ENCODE measurements at places on chromosomes 4 and X. TPM values are rescaled to one million over a fixed set of nuclear protein-coding genes. Genes with fewer than 3 reads are reported as not detected.

- H3K27me3 ChIP-seq: peaks cover 45% of the 10 kb centered on the region
- peak; percentile 9 for DNase-seq
- H3K27ac ChIP-seq: no peak within 1 kb of the TSS
- peaks cover 23% of the 10 kb centered on the region for H3K4me1 ChIP-seq
Observed at GRCh38 chr4:113979148-113979904, at the start of gene ARSJ. Gene ARSJ (minus strand): TSS chr4:113979647. CDS start chr4:113978834, 813 bp downstream.

DNA sequence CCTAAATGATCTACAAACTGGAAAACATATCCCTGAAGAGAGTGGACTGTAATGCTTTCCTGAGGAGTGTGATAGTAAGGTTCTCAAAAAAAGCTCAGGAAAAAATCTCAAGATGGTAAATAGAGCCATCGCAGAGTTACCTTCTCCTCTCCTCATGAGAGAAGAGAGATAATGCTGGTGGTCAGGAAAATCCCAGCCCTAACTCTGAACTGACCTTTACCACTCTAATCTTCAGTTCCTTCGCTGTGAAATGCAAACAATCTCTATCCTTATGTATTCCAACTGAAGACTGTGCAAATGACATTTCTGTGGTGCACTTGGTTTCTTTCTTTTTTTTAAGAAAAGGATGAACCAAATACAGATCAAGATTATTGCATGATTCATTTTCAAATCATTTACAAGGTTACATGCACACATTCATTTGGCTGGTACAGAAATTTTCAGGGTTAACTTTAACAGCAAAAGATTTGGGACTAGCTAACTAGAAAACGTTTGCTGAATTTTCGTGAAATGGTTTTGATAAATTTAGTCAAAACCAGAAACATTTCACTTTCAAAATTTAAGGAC lies 8.3 kb downstream of the PPM1K start:
- peaks cover 27% of the 10 kb centered on the region for H3K4me1 ChIP-seq
- peaks cover 60% of the 10 kb centered on the region for H3K36me3 ChIP-seq
- H3K27me3 ChIP-seq: no peaks in the 10 kb centered on the region

- DNase-seq: no peak
- H3K4me3 ChIP-seq: peak overlapping the region; percentile 19
- no peaks in the 10 kb centered on the region for H3K36me3 ChIP-seq
- H3K27ac ChIP-seq: no peak overlapping the region
Observed at GRCh38 chr4:7650606-7651385, 216.1 kb upstream of the PSAPL1 start.

The C4orf36 gene
- polyA plus RNA-seq: not detected

The CFAP99 gene
- 0.05 TPM for polyA plus RNA-seq

DNA sequence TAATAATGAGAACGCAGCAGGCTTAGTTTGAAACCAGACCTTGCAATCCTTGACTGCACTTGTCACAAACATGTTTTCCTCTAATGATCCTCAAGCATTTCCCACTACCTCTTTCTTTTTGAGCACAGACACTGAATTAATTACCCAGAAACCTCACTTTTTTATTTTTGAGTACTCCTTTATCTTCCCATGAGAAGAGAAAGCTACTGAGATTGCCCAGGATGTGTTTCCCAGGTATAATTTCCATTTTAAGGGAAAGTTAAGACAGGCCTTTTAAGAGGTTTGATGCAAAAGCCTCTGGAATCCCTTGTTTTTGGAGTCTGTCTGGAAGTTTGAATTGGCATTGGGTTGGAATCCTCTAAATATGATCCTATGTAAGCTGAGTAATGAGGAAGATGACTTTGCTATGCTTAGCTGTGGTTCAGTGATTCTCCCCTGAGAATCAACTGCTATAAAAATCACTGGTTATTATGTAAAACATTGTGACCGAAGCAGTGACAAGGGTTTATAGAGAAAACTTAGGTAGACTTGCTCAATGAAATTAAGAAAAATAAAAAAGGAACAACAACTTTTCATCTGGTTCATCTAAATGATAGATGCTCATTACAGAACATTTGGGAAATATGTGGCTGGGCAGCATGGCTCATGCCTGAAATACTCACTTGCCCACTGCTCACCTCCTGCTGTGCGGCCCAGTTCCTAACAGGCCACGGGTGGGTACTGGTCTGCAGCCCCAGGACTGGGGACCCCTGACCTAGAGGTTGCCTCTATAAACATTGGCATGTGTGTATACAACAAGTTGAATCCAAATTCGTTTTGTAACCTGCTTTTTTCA lies 10.8 kb upstream of the RHOH start:
- no peak for DNase-seq
- no peaks in the 10 kb centered on the region for H3K27me3 ChIP-seq
- peak overlapping the region; percentile 73 for H3K27ac ChIP-seq

DNA sequence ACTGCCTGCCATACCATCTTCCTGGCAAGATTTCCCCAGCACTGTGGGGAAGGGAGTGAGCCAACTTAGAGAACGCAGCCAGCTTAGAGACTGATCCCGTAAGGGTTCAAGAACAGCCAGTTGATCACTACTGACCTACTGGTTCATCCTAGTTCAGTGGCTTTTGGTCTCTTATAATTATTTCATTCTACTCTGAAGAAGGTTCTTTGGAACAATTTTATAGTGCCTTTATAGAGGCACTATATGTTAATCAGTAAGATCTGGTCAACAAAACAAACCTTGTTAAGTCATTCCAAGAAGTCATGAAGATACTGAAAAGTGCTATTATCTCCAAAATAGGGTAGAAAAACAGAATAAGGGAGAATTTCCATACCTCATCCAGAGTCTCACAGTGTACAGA lies 33.2 kb upstream of the ENPEP start:
- H3K4me1 ChIP-seq: no peaks in the 10 kb centered on the region
- no peak for DNase-seq
- H3K4me3 ChIP-seq: no peak overlapping the region
- H3K36me3 ChIP-seq: no peaks in the 10 kb centered on the region
- peaks cover 14% of the 10 kb centered on the region for H3K27me3 ChIP-seq
- no peak overlapping the region for H3K27ac ChIP-seq

- H3K4me3 ChIP-seq: no peak overlapping the region
- DNase-seq: no peak
- H3K27me3 ChIP-seq: no peaks in the 10 kb centered on the region
- no peaks in the 10 kb centered on the region for H3K36me3 ChIP-seq
- no peaks in the 10 kb centered on the region for H3K4me1 ChIP-seq
Observed at GRCh38 chr4:6233929-6234328, 33.6 kb upstream of the JAKMIP1 start.

The ART3 gene
- not detected for polyA plus RNA-seq

- no peak overlapping the region for H3K4me3 ChIP-seq
- no peaks in the 10 kb centered on the region for H3K4me1 ChIP-seq
- DNase-seq: no peak
- no peaks in the 10 kb centered on the region for H3K27me3 ChIP-seq
Observed at GRCh38 chrX:109199726-109200125, 282.2 kb downstream of the GUCY2F start.

DNA sequence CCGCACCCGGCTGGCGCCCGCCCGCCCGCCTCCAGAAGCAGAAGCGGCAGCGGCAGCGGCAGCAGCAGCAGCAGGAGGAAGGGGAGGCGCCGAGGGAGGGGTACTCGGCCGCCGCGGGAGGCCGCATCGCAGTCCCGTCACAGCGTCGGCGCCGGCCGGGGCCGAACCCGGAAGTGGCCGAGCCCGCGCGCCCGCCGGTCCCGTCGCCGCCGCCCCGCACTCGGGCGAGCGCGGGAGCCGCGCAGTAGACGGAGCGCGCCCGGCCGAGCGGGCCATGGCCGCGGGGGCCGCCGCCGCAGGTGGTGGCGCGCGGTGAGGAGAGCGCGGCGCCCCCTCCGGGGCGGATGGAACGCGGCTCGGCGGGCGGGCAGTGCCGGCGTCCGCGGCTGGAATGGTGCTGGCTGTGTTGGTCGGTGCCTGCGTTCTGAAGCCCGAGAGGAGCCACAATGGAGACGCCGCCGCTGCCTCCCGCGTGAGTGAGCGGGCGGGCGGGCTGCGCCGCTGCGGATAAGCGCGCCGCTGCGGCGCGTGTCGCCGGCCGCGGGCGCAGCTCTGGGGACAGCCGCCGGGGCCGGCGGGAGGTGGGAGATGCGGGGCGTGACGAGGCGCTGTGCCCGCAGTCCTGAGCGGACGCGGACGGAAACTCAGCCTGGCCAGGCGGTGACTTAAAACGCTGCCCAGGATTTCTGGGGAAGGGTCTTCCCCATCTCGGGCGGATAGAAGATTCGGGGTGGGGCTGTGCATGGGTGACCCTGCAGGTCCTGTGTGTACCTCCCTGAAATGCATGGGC lies at the start of gene KLHL2:
Gene KLHL2 (plus strand): TSS at position 131 of the 790 bp plus-strand sequence. CDS start 316 bp downstream, at position 447.
- no peaks in the 10 kb centered on the region for H3K27me3 ChIP-seq
- peak; percentile 56 for DNase-seq
- peak within 1 kb of the TSS; percentile 93 for H3K27ac ChIP-seq
- peaks cover 74% of the 10 kb centered on the region for H3K4me1 ChIP-seq
- no peaks in the 10 kb centered on the region for H3K36me3 ChIP-seq

- no peak for DNase-seq
- peaks cover 2% of the 10 kb centered on the region for H3K27me3 ChIP-seq
- H3K4me1 ChIP-seq: no peaks in the 10 kb centered on the region
- no peak overlapping the region for H3K27ac ChIP-seq
- H3K36me3 ChIP-seq: no peaks in the 10 kb centered on the region
- no peak overlapping the region for H3K4me3 ChIP-seq
Observed at GRCh38 chr4:53932796-53933610, 131.4 kb downstream of the CHIC2 start.

GRCh38 chr4:140291259-140291658 lies 82.2 kb upstream of the SCOC start:
- H3K27ac ChIP-seq: no peak overlapping the region
- H3K27me3 ChIP-seq: peaks cover 5% of the 10 kb centered on the region
- no peaks in the 10 kb centered on the region for H3K36me3 ChIP-seq
- no peak overlapping the region for H3K4me3 ChIP-seq

The SLC10A4 gene
- not detected for polyA plus RNA-seq
